Esophagus squamous epithelium (tissue), 5 donors: ENCODE measurements at places on chromosomes 2 and 18.

- DNase-seq: no peak
These were observed 96.3 kb upstream of the TANK start for GRCh38 chr2:161063946-161064306.

DNA sequence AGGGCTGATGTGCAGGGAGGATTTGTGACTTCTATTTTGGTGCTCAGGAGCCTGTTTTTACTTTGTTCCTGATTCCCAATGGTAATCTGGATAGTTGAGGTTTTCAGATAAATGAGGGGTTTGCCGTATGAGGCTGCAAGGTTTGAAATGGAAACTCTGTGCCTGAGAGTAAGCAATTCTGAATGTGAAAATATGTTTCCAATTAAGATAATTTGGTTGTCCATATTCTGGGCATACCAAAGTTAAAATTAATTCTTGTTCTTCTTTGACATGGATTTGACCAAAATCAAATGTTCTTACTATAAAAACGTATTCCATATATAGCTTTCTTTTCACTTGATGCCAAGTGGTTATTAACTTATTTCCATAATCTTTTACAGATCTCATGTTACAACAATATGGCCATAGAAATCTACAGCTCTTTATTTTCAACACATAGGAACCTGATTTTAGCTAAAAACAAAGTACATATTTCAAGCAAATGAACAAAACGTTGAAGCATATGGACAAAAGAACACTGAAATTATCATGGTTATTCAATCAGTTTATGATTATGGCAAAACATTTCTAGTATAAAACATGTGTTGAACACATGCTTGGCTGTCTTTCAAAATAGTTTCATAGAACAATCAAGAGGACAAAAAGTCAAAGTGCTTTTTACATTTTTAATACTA, 63.4 kb upstream of the ARHGAP28 start:
- DNase-seq: no peak

GRCh38 chr2:71721362-71721665, 268.0 kb downstream of the DYSF start:
- DNase-seq: no peak

- no peak for DNase-seq
These were observed 152.3 kb upstream of the ZNF516 start for GRCh38 chr18:76647322-76647721.

GRCh38 chr18:47935321-47936055, 5.0 kb upstream of the SMAD2 start:
- no peak for DNase-seq
